ENCODE measurements at places on chromosomes 2 and 18.

GRCh38 chr18:35861367-35862118 lies 110.9 kb upstream of the RMP24 start:
- DNase-seq, result no peak

GRCh38 chr18:26419746-26420145 lies 128.6 kb downstream of the KCTD1 start:
- no peak for DNase-seq

GRCh38 chr2:173555833-173556232 lies 201.2 kb downstream of the CDCA7 start:
- no peak for DNase-seq

DNA sequence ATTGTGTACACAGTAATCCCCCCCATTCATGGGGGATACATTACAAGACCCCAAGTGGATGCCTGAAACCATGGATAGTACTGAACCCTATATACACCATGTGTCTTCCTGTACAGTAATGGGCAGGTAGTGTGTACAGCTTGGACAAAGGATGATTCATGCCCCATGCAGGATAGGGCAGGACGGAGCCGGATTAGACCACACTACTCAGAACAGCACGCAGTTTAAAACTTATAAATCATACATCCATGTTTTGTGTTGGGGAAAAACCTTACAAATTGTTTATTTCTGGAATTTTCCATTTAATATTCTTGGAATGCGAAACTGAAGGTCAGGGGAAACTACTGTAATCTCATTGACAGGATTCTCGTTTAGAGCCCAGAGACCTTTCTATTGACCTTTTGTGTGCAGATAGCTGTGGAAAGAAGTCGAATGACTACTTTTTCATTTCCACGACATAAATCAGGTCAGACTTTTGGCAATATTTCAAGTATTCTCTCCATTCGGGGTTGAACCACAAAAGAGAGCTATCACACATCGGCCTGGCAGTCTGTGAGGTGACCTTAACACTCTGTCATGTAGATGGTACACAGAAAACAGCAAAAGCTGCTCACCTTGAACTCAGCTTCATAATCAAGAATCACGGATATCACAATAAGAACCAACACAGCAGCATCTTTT lies 9.9 kb upstream of the YPEL5 start:
- no peak for DNase-seq

DNA sequence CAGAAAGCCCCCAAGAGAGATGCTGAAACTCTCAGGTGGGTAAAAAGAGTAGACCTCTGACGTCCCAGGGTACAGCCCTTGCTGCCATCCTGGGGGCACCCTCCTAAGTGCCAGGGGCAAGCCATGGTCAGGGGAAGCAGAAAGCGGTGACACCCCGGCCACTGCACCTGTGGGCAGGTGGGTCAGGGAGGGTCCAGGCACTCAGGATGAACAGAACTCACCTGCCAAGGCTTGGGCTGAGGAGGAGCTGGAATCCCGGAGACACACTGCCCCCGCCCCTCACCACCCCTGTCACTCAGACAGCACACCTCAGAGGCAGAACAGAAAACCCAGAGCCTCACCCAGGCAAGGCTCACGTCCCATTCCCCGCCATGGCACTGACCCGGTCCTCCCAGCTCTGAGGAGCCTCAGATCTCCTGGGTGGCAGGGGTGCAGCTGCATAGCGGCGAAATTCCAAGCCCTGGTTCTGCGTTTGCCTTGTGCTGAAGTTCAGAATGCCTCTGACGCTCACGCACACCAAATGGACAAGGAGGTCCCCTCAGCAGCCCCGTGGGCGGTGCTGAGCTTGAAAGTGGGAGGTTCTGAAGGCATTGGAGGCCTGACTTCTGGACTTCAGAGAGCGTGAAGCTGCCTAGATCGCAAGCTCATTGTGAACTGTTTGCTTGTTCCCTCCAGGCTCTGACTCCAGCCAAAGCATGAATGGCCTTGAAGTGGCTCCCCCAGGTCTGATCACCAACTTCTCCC lies 4.3 kb downstream of the GPR17 start:
- no peak for DNase-seq

DNA sequence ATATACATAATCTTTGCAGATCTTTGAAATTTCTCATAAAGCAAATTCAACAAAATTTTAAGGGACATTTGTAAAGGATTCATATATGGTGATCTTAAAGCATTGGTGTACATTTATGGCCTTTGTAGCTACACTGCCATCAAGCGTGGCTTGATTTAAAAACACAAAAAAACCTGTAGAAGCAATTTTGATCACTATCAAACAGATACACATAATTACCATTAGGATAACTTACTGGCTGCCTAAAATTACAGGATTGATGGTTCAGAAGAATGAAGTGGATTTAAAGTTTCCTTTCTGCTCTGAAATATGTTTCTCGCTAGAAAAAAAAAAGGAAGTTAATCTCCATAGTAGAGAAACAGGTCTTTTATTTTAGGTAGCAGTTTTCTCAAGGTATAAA lies 31.4 kb downstream of the MAPRE2 start:
- no peak for DNase-seq

- no peak for DNase-seq
Observed at GRCh38 chr2:132581591-132581990, 88.4 kb downstream of the LYPD1 start.

GRCh38 chr2:150192701-150193100 lies 294.8 kb downstream of the RND3 start:
- no peak for DNase-seq
